ENCODE measurements at places on chromosomes 4 and X.

DNA sequence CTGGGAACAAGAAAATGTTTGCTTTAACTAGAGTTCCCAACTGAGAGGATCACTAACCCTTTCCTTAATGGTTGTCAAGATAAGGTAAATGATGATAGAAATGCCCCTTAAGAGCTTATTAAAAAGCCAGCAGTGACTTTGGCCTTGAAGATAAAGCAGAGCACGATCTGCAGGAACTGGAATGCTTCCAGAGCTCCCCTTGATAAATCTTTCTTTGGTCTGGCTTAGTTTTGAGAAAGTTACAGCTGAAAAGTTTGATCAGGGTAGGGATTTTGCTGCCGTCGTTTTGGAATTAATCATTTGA is 64.0 kb downstream of the PTTG2 start:
- no peak for DNase-seq

DNA sequence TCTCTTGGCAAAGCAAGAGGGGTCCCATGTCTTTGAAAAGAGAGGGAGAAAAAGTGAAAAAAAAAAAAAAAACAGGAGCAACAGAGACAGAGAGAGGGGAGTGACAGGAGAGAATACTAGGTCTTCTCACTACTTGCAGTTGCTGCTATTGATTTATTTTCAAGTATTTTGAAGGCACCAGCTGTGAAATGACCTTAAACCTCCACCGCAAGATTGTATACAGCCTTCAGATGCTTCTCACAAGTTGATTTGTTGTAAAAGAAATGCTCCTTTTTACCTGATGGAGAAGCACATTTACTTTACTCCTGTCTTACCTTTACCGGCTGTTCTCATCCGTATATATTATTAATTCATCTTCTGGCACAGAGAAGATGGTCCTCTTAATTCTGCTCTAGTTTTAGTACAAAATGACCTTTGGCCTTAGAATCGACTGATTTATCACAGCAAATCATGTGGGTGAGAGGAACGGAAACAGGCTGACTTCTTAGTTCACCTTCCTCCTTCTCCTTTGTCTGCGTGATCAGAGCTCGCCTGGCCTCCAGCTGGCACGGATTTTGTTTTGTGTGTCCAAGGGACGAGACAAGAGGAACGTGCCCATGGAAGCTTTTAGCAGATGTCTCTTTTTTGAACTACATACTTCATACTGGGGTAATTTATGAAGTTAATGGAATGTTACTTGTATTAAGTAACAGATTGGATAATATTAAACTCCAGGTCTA is 82.4 kb upstream of the PACRGL start:
- DNase-seq = no peak

GRCh38 chr4:74402692-74403456 is 37.9 kb downstream of the EREG start:
- no peak for DNase-seq

DNA sequence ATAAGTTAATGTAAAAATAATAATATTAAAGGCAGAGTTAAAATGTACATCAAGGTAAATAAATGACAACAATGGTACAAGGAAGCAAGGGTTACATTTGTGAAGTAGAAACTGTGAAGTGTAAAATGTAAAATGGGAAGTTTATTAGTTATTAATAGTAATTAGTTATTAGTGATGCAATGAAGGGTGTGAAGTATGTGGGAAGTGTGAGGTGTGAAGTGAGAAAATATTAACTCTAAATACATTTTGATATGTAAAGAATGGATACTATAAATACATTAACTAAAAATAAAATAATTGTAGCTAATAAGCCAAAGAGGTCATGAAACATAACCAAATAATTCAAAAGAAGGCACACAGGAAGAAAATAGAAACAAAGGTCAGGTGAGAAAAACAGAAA is 316.4 kb downstream of the GBA3 start:
- no peak for DNase-seq

DNA sequence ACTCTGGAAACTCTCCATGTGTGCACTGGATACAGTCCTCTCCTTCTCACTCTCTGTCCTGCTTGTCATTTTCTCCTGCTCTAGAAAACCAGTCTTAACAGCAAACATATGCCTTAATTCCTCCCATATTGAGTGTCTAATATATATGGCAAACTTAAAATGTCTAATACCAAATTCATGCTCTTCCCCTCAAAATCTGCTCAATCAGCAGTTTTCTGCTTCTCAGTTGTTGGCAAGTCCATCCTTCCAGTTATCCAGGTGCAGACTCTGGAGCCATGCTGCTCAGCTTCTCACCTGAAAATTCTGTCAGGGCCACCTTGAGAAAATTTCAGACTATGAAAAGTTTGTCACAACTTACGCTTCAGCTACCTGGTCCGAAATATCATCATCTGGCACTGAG is 3.1 kb upstream of the CENPE start:
- DNase-seq = no peak

GRCh38 chrX:30572004-30572403 is 5.6 kb downstream of the TASL start:
- no peak for DNase-seq

DNA sequence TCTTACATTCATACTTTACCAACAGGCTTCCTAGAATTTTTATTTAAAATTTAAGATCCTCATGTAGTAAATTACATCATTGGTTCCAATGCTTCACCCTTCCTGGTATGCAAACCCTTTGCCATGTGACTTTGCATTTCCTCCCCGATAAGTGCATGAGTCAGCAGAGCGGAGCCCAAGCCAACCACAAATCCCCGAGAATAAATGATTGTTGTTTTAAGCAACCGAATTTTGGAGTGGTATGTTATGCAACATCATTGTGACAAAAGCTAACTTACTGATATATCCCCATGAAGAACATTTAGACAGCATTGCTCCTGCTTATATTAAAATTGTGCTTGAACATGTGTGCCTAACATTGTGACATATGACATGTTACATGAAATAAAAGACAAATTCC is 199.4 kb upstream of the DDX53 start:
- peak; percentile 66 for DNase-seq

DNA sequence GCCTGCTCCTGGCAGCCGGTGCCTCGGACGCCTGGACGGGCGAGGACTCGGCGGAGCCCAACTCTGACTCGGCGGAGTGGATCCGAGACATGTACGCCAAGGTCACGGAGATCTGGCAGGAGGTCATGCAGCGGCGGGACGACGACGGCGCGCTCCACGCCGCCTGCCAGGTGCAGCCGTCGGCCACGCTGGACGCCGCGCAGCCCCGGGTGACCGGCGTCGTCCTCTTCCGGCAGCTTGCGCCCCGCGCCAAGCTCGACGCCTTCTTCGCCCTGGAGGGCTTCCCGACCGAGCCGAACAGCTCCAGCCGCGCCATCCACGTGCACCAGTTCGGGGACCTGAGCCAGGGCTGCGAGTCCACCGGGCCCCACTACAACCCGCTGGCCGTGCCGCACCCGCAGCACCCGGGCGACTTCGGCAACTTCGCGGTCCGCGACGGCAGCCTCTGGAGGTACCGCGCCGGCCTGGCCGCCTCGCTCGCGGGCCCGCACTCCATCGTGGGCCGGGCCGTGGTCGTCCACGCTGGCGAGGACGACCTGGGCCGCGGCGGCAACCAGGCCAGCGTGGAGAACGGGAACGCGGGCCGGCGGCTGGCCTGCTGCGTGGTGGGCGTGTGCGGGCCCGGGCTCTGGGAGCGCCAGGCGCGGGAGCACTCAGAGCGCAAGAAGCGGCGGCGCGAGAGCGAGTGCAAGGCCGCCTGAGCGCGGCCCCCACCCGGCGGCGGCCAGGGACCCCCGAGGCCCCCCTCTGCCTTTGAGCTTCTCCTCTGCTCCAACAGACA is 4.4 kb downstream of the SOD3 start:
- DNase-seq = no peak

DNA sequence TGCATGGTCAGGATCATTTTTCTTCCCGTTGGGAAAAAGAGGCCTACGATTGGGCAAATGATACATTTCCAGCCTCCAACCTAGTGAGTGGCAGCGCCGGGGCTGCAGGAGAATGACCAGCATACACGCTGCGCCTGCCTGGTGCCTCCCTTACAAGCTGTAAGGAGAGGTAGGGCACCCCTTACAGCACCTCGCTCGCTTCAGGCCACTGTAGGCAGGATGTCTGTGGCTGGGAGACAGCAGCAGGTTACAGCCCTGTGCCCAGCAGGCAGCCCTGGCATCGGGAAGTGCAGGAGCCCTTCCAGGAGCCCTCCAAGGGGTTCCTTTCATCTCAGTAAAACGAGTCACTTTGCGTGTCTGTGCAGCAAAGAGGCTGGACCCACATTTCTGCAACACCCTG is 88.4 kb downstream of the EVC start:
- DNase-seq = peak; percentile 34

DNA sequence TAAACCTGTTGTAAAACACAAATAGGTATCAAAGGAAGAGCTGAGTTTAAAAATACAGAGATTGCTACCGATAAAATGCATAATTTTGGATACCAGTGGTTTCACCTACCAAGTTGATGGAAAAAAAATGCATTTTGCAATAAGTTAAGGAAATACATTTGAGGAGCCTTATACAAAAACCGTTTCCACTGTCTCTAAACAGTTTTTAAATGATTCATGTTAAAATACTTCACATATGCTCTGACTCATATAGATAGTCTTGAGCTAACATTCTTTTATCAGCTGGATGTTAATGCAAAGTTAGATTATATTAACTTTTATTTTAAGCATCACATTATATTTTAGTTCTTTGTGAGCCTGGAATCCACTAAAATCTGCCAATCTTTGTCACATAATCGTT is 50.6 kb upstream of the ANKRD17 start:
- no peak for DNase-seq

Measured in islet precursor cell (in vitro differentiated cells).